ENCODE measurements at places on chromosomes 16 and 17. TPM values are rescaled to one million over a fixed set of nuclear protein-coding genes. Genes with fewer than 3 reads are reported as not detected.

Gene CCDC92B
- total RNA-seq, result not detected

Gene CORO1A
- total RNA-seq, result 7.0 TPM

GRCh38 chr16:29126616-29127015 is 141.8 kb downstream of the LAT start:
- no peak for DNase-seq

DNA sequence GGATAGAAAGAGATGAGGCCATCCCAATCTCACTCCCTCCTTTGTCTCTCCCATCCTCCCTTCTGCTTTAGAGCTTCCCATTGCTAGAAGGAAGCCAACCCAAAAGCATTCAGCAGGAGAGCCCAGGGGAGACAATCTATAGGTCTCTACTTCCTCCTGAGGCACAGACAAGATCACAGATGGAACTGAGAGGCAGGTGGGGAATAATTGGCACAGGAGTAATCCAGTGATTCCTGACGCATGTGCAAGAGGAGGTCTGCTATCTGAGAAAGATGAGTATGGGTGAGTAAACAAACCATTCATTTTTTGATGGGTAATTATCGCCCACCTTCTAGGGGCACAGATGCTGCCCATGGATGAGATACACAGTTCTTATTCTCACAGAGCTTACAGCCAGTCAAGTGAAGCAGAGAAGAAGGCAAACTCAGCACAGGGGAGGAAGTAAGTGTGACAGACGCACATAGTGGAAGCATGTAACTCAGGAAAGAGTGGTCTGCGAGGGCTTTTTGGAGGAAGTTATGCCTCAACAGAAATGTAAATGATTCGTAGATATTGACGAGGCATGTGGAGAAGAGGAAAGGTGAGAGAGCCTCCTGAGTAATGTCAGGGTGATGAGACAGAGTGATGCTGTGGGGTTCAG is 88.9 kb upstream of the HLF start:
- no peak for DNase-seq

GRCh38 chr17:50609380-50610074 is 25.2 kb upstream of the ABCC3 start:
- no peak for DNase-seq

DNA sequence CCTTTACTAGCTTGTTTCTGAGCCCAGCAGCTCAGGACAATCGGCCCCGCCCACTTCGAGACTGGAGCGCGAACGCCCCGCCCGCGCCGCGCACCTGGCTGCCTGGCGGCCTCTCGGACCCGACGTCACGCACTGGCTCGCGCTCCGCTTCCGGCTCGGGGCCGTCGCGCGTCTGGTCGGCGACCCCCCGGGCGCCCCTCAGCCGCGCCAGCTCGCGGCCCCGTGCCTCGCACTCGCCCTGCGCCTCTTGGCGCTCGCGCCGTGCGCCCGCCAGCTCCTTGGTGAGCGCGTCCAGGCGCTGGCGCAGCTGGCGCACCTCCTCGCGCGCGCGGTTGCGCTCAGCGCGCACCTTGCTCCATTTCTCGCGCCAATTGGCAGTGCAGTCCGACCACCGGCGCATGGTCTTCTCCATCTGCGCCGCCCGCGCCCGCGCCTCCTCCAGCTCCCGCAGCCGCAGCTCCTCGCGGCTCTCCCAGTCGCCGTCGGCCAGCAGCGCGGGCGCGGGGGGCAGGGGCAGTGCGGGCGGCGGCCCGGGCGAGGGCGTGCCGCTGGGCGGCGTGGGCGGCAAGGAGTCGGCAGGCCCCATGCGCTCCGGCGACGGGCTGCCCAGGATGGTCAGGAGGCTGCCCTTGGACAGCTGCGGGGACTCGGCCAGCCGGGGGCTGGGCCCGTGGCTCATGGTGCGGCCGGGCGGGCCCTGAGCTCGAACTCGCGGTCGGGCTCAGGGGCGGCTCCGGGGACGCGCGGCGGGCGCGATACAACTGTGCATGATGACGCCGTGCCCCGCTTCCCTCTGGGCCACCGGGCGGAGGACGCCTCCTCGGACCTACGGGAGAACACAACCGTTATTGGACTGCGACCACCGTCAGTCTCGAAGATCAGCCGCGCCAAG is 7.6 kb downstream of the CCDC102A start:
- DNase-seq, result no peak

GRCh38 chr16:66824006-66824405 is 6.8 kb downstream of the NAE1 start:
- no peak for DNase-seq

- peak; percentile 38 for DNase-seq
These were observed 32.5 kb downstream of the ABCC12 start for GRCh38 chr16:48123104-48123788.

DNA sequence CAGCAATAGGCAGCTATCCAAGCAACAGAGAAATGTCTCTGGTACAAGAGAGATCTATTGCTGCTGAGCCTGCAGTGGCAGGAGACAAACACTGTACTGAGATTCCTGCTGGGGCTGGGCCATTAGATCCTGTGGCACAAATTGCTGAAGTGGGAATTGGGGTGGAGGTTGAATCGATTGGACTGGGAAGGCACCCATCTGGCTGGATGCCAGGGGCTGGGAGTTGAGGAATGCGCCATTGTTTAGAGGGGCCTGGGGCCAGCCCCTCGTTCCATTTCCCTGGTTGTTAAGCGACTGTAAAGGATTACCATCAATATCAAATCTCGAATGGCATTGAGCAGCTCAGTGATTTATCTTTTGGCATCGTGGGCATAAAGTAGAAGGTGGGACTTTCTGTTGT is 54.1 kb upstream of the ARL4D start:
- no peak for DNase-seq

DNA sequence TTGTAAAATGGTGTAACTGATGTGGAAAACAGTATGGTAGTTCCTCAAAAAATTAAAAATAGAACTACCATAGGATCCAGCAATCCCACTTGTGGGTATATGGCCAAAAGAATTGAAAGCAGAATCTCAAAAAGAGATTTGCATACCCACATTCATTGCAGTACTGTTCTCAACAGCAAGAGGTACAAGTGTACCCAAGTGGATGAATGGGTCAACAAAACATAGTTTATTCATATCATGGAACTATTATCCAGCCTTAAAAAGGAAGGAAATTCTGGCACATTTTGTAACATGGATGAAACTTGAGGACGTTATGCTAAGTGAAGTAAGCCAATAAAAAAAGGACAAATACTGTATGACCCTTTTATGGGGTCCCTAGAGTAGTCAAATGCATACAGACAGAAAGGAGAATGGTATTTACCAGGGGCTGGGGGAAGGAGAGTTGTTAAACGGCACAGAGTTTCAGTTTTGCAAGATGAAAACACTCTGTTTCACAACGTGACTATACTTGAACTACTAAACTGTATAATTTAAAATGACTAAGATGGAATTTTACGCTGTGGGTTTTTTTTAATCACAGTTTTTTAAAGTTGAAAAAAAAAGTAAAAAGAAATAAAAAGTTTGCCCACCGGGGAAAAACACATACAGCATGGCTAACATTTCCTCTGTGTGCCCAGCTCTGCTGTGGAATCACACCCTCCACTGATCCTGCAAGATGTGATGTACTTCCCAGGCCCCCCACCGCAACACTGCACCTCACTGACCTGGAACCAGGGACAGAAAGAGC is 6.1 kb downstream of the TVP23A start:
- no peak for DNase-seq
